Activated T-helper 1 cell treated with Interleukin-2 at 50 U/mL for 16 hours (primary cell): ENCODE measurements at places on chromosomes 7 and 10.

GRCh38 chr10:11864727-11865126, 41.6 kb downstream of the PROSER2 start:
- DNase-seq, result no peak

DNA sequence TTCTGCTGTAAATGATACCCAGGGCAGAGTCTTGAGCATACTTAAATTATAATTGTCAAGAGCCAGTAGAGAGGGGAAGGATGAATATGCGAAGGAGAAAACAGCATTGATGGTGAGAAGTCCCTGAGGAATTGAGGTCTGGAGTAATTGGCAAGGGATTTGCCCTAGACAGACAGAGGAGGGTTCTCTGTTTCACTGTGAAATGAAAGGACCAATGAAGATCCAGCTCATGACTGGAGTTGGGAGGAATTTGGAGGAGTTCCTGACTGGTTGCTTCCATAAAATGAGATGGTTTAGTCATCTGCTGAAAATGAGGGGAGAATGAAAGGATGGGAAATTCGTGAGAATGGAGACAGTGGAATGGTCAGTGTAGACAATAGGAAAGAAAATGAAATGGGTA, 6.8 kb downstream of the PRPF18 start:
- no peak for DNase-seq

GRCh38 chr10:115173915-115174443, 80.8 kb downstream of the ATRNL1 start:
- no peak for DNase-seq

DNA sequence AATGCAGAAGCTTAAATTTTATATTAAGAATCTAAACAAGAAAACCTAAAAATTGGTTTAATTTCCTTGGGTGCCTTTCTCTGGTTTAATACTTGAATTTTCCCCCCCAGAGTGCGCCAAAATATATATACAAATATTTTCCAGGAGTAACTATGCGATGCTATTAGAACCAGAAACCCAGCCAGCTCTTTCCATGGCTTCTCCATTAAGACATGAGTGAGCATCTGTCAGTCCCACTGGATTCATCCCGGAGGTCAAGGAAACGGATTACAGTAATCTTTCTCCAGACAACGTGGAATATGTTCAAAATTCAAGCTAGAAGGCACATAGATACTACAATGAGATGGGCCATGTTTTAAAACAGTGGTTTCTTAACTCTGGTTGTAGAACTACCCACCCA, 148.8 kb downstream of the TAX1BP1 start:
- DNase-seq, result no peak

DNA sequence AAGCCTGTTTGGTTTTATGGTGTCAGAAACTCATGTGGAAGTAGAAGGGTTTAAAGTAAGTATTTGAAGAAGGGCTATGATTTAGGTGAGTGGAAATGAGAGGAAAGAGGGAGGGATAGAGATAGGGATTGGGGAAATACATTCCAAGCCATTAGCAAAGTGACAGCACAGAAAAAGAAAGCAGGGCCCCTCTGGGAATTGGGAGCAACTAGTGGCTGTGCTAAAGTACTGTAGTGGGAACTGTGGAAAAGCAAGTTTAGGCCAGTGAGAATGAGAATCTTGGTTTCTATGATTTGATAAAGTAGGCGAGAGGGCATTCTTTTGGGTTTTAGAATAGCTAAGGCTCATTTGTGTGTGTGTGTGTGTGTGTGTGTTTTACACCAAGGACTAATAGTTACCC, 5.0 kb downstream of the PRKG1 start:
- DNase-seq, result no peak

DNA sequence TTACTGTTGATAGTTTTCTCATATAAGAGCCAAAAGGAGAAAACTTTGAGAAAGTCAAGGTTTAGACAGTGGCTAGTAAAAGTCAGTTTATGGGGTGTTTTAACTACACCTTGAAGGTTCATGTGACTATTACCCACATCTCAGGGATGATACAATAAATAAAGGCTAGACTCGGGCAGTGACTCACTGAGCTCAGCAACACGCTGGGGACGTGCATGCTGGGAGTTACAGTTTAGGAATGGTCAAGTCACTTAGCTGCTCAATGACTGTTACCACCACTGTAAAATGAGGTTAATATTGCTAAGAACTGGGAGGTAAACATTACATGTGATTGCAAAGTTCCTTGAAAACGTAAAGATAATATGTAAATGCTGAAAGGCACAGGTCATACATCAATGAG, 1254.4 kb upstream of the PHF14 start:
- no peak for DNase-seq

DNA sequence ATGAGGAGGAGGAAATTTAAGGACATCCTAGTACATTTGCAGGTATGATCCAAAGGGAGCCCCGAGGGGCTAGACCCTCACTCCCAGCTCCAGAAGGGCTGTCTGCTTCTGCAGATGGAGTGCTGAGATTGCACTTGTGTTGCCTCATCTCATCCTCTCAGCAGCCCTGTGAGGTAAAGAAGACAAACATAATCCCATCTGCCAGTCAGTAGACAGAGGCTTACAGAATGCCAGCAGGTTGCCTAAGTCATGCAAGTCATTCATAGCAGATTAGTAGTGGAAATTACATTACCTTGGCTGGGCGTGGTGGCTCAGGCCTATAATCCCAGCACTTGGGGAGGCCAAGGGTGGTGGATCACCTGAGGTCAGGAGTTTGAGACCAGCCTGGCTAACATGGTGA, 45.4 kb downstream of the BLVRA start:
- DNase-seq, result no peak

DNA sequence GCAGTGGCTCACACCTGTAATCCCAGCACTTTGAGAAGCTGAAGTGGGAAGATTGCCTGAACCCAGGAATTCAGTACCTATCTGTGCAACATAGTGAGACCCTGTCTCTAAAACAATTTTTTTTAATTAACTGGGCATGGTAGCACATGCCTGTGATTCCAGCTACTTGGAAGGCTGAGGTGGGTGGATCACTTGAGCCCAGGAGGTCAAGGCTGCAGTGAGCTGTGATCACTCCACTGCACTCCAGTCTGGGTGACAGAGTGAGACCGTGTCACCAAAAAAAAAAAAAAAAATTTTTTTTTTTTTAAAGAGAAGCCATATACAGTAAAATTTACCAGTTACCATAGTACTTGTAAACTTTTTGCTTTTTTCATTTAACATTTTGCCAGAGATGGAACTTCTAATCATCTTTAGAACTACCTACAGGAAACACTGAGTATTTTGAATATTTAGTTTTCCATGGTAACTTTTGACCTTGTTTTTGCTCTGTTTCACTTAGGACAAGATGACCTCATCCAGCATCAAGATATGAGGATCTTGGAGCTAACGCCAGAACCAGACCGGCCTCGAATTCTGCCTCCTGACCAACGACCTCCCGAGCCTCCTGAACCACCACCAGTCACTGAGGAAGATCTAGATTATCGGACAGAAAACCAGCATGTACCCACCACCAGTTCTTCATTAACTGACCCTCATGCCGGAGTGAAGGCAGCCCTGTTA, 40.6 kb downstream of the MPLKIP start:
- no peak for DNase-seq

- no peak for DNase-seq
Measured at GRCh38 chr10:104501864-104502579, 139.1 kb upstream of the SORCS3 start.

DNA sequence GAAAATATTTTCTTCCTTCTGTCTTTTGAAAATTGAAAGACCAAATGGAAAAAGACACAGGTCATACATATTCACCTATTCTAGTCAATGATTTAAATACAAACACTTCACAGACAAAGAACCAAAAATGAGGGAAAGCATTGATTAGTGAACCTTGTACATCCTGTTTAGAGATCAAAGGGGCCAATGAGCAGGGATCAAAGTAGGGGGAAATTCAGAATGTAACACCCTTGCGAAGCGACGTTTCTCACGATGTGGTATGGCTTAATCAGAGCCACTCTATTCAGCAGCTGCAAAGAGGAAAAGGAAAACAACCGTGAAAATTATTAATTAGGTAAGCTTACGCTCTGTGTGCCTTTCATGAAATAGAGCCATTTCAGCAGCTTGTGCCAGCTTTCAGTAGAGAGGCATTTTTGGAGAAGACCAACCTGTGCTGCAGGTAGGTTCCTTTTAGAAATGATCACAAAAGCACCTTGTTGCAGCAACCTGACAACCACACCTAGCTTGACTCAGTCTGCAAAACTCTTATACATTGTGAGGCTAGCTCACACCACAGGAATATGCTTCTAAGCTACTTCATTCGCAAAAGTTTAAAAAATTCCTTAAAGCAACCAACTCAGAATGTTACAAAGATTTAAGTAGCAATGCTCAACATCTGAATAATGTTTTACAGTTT, 78.0 kb downstream of the DKK1 start:
- DNase-seq, result no peak

- DNase-seq, result no peak
Measured at GRCh38 chr10:95245425-95246055, 45.3 kb downstream of the PDLIM1 start.

DNA sequence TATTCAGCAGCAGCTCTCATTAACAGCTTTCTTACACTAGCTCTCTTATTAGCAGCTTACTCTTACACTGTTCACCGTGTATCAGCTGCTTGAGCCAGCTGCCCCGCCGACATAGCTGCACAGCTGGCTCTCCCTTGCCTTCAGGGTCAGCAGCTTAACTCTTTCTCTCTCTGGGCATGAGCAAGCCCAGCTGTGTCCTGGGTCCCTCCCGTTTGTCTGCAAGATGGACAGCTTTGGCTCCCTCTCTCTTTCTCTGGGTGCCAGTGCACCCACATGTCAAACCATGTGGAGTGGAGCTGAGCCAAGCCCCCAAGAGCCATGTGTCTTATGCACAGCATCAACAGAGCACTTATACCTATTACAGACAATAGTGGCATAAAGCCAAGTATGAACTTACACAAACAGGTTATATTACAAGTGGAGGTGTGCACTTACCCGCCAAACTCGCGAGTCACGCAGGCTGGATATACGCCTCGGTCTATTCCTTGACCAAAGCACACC, 35.7 kb upstream of the MTPAP start:
- no peak for DNase-seq

DNA sequence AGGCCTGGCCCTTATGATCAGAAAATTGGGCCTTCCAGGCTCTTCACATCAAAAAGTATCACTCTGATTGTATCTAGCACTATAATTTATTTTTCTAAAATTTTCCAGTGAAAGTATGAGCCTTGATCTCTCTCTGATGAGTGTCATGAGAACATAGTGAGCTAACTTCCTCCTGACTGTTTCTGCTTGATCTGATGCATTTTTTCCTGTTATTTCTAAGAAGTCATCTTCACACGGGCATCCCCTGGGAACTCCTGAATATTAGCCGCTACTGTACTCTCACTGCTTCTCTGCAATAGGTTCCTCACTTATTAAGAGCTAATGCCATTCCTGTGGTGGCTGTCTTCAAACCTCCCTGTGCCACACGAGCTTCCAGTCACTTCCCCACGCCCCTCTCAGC, 63.1 kb upstream of the ZPBP start:
- DNase-seq, result no peak

DNA sequence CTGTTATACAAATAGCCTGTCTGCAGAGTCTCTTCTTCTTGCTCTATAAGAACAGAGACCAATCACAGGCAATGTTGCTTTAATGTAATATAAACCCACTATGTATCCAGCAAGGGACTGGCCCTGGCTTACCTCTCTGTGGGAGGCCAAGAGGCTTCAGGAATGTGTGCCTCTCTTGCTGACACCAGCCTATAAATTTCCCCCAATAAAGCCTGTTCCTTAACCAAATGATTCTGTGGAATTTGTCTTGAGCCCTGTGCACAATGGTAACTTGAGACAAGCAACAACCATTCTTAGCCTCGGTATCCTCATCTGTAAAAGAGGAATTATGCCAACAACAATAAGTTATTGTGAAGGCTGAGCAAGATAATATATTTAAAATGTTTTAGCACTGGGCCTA, 563.7 kb downstream of the GRM8 start:
- no peak for DNase-seq

- no peak for DNase-seq
Measured at GRCh38 chr7:21717323-21717722, 174.5 kb downstream of the DNAH11 start.

DNA sequence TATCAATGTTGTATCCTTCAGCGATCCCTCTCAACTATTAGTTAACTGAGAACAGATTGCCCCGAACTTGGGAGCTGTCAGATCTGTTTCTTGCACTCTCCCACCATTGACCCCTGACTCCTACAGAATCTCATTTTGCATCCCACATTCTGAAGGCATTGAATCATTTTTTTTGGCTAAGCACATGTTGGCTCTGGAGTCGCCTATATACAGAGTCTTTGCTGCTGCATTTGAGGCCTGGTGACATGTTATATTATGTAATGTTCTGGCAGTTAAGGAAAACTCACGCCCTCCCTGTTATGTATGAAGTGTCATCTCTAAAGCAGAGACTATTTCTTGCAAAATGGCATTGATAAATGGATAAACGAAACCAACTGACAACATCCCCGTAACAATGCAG, 159.2 kb upstream of the ITGB1 start:
- no peak for DNase-seq

DNA sequence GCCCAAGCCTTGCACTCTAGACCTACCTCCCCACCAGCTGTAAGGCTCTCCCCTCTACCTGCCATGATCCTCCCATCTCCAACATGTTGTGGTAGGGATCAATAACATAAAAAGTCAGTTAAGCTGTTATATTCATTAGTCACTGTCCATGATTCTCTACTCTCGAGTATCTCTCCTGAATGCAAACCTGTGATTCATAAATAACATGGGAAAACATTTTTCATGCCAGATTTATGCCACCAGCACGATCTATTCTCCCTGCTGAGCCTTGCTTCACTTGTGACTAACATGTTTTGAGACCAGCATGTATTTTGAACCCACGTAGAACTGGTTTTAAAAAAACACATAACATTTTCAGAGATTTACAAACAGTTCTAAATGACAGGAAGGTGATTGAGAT, 30.3 kb downstream of the TMEM168 start:
- DNase-seq, result no peak
